Stimulated activated CD8-positive, alpha-beta memory T cell treated with anti-CD3 and anti-CD28 coated beads, Interleukin-15, amount 100 ng/mL, for 1 hour (primary cell): ENCODE measurements at places on chromosomes 16 and 17.

DNA sequence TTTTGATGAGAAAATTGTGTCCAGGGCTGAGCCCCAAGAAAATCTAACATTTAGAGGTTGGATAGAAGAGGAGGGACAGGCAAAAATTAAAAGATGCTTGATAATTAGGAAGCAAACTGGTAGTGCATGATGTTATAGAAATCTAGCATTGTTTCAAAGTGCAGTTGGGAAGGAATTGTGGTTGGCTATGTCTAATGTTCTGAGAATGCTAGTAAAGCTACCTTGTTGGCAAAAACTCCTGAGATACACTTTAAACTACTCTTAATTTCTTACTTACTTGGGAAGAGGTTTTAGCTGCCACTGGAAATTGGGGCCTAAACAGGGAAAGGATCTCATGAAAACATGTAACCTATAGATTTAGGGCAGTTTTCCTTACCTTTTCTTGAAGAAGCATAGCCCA, 48.3 kb downstream of the MAP2K4 start:
- no peak for DNase-seq

- no peak for DNase-seq
Measured at GRCh38 chr17:15349119-15349518, 7.7 kb upstream of the TEKT3 start.

DNA sequence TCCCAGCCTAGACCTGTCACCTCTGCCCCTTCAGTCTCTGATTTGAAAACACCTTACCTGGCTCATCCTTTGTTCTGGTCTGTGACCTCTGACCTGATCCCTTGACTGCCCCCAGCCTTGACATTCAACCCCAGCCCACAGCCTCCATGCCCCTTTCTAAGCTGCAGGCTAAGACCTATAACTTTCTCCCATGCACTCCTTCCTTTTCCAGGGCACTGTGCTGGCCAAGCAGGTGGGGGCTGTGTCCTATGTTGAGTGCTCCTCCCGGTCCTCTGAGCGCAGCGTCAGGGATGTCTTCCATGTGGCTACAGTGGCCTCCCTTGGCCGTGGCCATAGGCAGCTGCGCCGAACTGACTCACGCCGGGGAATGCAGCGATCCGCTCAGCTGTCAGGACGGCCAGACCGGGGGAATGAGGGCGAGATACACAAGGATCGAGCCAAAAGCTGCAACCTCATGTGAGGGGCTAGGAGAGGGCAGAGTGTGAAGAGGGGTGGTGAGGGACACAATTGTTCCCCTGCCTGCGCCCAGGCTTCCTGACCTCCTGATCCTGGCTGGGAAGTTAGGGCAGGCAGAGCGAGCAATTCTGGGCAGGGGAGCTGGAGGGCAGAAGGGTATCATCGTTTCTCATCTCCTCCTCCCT, 3.3 kb downstream of the RND2 start:
- no peak for DNase-seq

DNA sequence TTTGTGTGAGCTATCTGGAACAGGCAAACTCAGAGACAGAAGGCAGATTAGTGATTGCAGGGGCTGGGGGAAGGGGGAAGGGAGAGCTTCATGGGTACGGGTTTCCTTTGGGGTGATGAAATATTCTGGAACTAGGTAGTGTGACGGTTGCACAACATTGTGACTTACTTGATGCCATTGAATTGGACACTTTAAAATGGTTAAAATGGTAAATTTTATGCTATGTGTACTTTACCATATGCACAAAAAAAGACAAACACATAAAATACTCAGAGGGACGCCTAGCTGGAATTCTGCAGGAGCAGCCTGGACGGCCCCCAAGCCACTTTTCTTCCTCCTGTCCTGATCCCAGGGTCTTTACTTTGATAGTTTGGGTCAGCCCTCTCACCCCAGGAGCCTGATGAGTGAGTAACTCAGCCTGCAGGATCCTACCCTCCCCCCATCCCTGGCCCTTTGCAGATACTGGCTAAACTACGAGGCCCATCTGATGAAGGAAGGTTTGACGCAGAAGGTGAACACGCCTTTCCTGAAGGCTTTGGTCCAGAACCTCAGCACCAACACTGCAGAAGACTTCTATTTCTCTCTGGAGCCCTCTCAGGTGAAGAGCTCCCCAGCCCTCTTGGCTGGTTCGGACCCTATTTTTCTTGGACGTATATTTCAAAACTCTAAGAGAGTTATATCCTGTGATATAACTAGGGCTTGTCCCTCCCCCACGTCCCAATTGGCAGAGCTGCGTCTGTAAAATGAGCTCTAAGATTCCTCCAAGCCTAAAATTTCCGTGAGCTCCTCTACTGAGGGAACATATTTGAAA, 7.8 kb downstream of the ADGRG3 start:
- DNase-seq, result no peak

DNA sequence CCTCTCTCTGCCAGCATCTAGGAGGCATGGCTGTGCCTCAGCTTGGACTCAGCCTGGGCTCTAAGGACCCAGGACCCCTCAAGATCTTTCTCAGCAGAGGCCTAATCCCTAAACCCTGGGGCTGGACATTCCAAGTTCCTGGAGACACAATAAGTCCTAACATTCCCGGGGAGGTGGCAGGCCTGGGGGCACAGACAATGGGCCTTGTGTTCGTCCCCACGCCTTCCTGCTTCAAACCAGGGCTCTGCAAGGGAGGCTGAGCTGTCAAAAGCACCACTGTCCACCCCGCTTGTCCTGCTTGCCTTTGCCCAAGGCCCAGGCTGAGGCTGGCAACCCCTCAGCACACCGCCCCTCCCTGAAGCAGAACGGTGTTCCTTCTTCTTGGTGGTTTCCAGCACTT, 13.7 kb downstream of the SDK2 start:
- DNase-seq, result no peak

- no peak for DNase-seq
Measured at GRCh38 chr17:63496177-63496576, 19.3 kb downstream of the ACE start.
